ENCODE measurements at places on chromosomes 4 and X.

DNA sequence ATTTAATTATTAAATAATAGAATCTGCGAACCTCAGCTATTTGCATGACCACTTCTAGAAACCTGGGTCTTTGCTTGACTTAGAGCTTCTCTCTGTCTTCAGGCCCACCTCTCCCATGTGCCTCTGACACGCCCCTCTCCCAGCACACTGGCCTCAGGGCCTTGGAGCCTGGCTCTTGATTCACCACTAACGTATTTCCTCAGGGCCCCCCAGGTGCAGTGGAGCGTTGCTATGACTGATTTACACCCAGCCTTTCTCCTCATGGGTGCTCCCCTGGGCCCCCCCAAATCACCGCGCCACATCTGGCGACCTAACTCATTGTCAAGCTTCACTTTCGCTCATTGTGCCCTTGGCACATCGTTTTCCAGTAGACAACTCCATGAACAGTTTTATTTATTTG lies 37.9 kb upstream of the TENM3 start:
- DNase-seq = no peak

- no peak for DNase-seq
These were observed 29.6 kb upstream of the CHRNA9 start for GRCh38 chr4:40305328-40306170.

DNA sequence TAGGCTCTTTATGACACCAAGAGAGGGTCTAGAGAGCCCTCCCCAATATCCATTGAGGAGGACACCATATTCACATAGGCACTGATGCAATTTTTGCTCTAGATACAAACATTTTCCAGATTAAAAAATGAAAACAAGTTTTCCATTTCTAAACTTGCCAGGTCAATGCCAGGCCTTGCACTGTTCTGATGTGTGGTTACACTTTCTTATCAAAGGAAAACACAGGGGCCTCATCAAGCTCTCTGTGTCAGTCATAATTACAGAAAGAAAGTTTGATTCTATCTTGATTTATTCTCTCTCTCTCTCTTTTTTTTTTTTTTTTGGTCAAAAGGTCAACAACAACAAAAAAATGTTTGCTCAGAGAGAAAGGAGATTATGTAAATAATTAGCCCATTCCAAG lies 80.2 kb upstream of the ACSL4 start:
- DNase-seq = no peak

DNA sequence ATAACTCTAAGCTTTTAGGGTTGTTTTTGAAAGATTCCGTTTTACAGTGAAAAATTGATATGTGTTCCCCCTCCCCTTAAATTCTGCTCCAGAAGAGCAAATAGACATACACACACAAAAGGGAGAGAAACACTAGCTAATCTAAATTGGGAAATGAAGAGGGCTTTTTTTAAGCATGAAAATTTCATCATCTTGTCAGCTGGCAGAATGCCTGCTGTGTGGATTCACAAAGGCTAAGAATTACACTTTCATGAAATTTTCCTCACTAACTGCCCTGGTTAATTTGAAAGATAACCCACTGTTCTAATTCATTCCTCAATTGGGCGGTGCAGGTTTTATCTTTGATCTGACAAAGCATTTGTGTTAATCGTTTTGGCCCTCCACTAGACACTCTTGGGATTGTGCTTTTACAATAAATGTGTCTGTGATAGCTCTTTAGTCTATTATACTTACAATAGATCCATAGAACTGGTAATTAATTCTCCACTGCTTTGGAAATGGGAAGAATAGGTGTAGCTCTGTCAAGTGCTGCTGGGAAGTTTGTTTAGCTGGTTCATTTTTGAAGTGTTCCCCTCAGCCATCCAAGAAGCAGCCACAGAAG lies 152.9 kb downstream of the POLA1 start:
- no peak for DNase-seq

DNA sequence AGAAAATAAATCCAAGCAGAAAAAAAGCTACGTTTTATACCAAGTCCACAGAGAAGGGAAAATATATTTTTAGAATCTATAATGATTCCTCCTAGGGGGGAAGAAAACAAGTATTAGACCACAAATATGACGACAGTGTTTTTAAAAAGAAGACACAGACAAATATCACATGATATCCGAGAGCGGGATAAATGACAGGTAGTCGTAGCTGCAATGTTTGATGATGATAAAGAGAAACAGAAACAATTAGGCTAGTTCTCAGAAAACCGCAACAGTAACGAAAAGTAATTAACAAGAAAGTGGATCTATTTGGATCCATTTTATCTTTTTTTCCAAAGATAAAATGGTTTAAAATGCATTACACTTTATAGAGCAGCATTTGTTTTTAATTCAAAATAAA lies 918 bp downstream of the HAUS3 start:
- no peak for DNase-seq

DNA sequence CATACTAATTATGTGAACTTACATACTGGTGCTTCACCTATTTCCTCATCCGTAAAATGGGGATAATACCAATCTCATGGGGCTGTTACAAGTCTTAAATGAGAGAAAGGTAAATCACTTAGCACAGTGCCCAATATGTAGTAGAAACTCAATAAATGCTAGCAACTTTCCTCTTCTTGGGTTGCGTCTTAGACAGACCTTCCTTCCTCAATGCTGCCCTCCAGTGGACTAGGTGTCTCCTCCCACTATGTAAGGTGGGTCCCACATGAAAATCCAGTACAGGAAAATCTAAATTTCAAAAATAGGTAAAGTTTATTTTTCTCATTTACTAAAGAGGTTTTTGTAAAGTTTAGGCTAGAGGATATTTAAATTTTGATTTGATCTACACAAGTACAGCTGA lies 20.6 kb downstream of the ZDHHC9 start:
- DNase-seq = peak; percentile 58

GRCh38 chrX:119288890-119289393 lies 52.9 kb downstream of the PGRMC1 start:
- DNase-seq = no peak

DNA sequence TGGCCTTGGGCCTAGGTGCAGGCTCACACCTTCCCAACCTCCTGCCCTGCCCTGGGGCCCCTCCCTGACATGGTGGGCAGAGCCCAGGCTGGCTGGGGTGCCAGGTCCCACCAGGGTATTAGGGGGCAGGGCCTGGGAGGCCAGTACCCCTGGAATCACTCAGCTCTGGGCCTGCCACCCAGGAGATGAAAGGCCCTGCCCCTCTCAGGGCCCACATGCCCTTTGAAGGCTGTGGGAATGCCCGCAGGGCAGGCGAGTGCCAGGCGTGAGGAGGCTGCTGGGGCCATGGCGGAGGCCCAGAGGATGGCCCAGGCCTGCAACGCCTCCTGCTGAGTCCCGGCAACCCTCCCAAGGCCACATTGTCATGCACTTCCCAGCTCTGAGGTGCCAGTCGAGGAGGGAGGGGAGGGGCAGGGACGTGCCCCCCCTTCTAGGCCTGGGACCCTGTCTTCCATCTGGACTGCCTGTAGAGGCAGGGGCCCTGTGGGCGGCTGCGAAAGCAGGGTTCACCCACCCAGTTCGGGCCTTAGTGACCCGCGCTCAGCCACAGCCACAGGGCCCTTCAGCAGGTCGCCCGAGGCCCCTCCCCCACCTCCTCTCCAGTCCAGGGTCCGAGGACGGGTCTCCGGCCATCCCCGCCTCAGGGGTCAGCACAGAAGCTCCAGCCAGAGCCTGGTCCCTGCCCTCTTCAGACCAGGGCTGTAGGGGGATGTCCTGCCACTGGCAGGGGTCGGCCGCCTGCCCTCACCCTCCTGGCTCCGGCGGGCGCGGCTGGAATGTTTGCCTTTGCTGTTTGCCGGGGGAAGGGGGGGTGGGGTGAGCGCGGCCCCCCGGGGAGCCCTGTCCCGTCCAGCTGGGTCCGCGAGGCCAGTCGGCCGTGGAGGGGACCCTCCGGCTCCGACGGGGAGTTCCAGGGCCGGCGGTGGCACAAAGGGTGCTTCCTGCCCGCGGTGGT lies 26.7 kb upstream of the FGFR3 start:
- peak; percentile 64 for DNase-seq

DNA sequence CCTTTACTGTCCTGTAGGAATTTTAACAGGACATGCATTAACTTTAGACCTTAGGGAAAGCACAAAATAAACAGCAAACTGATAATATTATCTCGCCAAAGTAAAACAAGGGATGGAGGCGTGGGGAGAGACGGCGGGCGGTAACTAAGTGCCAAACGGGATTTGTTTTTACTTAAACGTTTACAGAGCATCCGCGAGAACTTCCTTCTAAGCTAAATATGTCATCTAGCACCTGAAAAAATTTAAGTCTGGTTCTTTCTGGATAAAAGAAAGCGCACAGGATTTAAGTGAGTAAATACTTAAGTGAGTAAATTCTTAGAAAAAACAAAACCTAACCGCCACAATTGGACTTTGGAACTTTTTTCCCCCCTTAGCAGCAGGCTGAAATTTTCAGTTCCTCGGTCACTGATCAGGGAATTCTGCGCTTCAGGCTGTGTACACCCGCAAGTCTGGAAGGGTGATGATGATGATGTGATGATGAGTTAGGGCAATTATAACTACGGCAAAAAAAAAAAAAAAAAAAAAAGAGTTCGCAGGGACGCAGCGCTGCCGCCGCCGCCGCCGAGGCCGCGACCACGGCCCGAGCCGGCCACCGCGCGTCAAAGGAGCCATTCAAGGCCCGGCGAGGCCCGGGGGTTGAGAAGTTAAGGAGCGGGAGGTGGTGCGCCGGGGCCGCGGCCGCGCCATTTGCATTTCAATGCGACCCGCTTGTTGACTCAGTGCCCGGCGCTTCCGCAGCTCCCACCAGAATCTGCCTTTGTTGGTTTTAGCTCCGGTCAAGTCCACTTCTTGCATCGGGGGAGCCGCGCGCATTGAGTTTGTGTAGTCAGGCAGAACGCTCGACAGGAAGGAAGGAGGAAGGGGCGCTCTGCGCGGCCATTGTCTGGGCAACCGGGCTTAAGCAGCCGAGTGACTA lies 108.8 kb downstream of the SPRY1 start:
- peak; percentile 29 for DNase-seq

- DNase-seq = no peak
These were observed 86.2 kb downstream of the WNK3 start for GRCh38 chrX:54271664-54272063.

GRCh38 chr4:7679406-7680040 lies 244.8 kb upstream of the PSAPL1 start:
- no peak for DNase-seq

DNA sequence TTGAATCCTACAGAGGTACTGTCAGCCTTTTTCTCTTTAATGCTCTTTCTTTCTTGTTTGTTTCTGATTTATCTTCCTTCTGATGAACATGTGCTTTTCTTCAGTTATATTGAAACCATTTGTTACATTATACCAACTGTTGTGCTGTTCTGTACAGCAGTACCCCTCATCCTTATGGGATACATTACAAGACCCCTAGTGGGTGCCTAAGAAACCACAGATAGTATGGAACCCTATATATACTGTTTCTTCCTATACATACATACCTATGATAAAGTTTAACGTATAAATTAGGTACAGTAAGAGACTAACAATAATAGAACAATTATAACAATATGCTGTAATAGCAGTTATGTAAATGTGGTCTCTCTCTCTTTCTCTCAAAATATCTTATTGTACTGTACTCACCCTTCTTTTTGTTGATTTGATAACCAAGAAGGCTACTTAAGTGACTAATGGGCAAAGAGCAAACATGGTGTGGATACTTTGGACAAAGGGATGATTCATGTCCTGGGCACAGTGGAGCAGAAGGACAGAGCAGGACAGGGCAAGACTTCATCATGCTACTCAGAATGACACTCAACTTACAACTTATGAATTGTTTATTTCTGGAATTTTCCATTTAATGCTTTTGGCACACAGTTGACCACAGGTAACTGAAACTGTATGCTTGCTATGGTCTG lies 10.7 kb upstream of the YIPF7 start:
- DNase-seq = peak; percentile 20

DNA sequence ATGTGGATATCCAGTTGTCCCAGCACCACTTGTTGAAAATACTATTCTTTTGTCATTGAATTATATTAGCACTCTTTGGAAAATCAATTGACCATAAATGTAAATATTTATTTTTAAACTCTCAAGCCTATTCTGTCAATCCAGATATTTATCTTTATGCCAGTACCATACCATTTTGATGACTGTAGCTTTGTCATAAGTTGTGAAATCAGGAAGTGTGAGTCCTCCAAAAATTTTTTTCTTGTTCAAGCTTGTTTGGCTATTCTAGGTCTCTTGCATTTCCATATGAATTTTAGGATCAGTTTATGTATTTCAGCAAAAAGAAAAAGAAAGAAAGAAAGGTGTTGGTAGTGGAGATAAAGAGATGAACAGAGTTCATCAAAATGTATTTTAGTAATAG lies 8.2 kb upstream of the SMPX start:
- DNase-seq = no peak

GRCh38 chr4:150224896-150225591 lies 146.8 kb downstream of the DCLK2 start:
- DNase-seq = peak; percentile 92

DNA sequence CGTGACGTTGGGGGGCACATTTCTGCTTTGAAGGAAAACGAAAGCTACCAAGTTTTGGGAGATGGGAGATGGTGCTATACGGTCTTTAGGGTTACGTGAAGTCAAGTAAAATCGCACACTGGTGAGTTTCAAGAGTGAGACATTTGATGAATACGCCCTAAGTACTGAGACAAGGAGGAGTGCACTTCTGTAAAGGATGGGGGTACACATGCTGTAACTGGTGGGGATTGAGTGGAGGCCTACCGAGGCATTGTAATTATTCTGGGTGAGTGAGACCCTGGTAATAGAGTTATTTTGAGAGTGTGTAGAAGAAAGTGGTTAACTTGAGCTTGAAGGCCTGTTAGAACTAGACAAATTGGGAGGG lies 536 bp downstream of the SH3BGRL start:
- DNase-seq = peak; percentile 29
